Smooth muscle cell of the brain vasculature (primary cell): ENCODE measurements at places on chromosomes 11 and 22.

DNA sequence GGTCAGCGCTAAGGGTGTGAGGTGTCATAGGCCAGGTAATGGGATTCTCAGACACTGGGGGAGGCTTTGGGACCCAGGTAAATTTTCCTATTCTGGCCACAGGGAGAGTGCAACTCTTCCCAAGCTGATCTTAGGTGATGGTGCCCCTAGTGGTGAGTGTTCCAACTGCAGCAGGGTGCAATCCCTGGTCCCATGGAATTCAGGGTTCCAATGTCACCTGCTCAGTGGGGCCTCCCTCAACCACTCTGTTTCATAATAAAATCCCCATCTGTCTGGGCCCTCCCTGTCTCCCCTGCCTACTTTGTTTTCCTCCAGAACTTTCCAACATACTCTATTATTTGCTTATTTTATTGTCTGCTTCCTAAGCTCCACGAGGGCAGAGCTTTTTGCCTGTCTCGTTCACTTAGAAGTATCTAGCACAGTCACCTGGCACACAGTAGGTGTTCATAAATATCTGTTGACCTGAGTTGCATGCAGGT is 2.9 kb upstream of the SGSM1 start:
- peak; percentile 7 for DNase-seq

DNA sequence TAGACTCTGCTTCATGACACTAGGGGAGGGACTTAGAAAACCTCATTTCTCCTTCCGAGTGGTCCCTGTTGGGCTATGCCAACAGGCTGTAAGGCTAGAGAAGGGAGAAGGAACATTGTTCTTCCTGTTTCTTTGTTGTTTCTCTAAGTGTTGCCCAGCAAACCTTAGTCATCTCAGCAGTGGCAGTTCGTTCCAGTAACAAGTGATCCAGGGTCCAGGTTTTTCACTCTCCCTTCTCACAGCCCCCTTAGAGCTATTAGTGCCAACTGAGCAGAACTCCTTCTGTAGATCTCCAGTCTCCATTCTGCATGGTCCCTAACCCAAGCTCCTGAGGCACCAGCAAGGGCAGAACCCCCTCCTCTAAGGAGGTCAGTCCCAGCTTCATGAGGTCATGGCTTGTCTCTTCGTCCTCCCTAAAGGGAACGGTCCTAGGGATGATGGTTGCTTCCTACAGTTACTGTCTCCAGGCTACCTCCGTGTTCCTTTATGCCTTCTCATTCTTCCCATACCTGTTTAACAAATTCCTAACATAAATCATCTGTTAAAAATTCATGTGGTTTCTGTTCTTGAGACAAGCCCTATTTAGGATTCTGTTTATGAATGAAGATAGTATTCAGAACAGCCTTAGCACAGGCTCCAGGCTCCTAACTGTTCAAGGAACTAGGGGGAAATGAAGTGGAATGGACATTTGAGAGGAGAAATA is 168.6 kb upstream of the UBASH3B start:
- no peak for DNase-seq

DNA sequence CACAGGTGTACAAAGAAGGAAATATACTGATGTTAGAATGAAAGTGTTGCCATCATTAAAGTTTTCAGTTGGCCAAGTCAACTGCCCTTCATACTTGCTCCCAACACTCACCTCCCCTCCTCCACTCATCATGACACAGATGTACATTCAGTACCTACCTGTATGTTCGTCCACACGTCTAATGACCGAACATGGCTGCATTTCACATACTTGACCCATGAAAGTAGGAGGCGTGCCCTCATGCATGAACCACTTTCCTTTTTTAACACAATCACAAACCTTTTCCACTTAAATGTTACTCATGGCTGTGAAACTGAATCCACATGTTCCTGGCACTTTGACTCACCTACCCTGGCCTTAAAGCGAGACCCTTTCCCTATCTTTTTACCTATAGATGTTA is 3.2 kb upstream of the BUD13 start:
- no peak for DNase-seq

- DNase-seq = no peak
These were observed 7.6 kb upstream of the GALR3 start for GRCh38 chr22:37815593-37815992.

- no peak for DNase-seq
These were observed 3.4 kb downstream of the KIAA0930 start for GRCh38 chr22:45237065-45237990.

- DNase-seq = no peak
These were observed 3.8 kb downstream of the FJX1 start for GRCh38 chr11:35622070-35622469.

DNA sequence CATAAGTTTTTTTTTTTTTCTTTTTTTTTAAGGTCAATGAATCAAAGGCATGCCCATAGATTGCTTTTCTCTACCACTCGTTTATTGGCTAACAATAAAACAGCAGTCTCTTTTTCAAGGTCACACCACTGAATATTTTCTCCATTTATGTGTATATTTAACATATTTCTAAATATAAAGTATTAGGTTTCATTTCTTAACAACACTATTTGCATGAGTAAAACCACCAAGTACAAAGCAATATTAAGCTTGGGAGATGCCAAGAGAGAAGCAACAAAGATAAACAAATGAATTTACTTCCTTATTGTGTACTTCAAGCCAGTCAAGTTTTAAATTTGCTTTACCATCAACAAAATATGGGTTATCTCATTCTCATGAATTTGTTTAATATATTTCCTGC is 708.9 kb upstream of the CCDC179 start:
- no peak for DNase-seq

- no peak for DNase-seq
These were observed 196.9 kb downstream of the CSNK2A3 start for GRCh38 chr11:11155962-11156815.

DNA sequence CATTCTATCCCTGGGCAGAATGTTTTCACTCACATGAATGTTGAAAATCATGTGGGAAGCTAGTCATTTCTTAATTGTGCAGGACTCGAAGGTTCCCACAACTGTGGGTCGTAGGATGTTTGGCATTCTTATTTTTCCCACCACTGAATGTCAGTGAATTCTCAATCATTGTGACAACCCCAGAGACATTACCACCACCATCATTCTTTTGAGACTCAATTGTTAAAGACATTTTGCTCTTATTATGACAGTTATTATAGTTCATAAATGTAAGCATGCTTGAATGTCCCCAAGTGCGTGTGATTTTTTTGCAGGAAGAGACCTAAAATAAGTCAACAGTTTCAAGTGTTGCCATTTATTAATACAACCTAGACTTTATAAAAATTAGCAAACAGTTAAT is 19.0 kb downstream of the PACS1 start:
- no peak for DNase-seq

GRCh38 chr11:2156416-2157182 is 4.4 kb downstream of the INS start:
- no peak for DNase-seq

DNA sequence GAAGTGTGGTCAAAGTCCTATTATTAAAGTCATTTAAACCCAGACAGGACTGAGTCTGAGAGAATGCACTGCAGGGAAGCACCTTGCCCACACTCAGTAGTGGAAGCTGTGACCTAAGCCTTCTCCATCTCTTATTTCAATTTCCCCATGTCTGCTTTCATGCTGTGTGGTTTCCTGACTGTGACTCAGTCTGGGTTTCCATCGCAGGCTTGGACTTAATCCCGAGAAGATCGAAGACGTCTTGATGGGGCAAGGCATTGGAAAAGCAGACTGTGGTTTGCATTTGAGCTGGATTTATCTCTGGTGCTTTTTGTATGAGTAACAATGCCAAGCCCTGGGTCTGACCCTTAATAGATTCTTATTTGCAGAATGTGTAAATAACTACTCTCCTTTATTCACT is 238.9 kb downstream of the NTM start:
- DNase-seq = peak; percentile 36

GRCh38 chr11:47538741-47539565 is 14.0 kb downstream of the CELF1 start:
- no peak for DNase-seq

DNA sequence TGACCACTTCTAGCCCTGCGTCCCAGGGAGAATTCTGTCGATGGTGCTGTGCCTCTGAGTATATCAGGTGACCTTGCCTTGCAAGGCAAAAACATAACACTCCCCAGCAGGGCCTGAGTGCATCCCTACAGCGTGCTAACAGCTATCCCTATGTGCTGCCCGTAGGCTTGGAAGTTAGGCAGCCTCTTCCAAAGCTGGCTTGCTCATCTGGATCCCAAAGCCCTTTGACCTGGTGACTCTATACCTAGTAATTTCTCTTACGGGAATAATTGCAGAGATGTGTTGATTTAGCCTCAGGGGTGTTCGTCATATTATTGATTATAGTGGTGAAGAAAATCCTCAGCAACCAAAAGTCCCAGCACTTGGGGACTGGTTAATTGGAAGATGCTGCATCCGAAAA is 32.6 kb upstream of the CRYBB3 start:
- DNase-seq = no peak

GRCh38 chr11:130600616-130601015 is 152.2 kb downstream of the ADAMTS15 start:
- DNase-seq = no peak

GRCh38 chr22:20178915-20179227 is 28.0 kb upstream of the CCDC188 start:
- DNase-seq = no peak

DNA sequence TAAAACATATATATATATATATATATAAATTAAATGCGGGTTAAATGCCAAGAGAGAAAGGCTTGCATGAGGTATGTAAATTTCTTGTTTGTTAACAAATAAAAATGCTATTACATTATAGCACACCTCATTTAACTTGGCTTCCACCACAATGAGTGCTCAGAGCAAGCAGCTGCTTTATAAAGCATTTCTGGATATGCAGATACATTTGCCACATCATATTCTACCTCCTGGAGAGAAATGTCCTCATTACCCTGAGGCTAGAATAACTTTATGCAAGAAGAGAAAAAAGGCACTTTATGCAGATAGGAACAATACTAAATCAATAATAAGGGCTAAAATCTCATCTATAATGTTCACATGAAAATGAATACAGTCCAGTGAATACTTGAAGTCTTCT is 181.7 kb upstream of the CCDC90B start:
- DNase-seq = no peak

DNA sequence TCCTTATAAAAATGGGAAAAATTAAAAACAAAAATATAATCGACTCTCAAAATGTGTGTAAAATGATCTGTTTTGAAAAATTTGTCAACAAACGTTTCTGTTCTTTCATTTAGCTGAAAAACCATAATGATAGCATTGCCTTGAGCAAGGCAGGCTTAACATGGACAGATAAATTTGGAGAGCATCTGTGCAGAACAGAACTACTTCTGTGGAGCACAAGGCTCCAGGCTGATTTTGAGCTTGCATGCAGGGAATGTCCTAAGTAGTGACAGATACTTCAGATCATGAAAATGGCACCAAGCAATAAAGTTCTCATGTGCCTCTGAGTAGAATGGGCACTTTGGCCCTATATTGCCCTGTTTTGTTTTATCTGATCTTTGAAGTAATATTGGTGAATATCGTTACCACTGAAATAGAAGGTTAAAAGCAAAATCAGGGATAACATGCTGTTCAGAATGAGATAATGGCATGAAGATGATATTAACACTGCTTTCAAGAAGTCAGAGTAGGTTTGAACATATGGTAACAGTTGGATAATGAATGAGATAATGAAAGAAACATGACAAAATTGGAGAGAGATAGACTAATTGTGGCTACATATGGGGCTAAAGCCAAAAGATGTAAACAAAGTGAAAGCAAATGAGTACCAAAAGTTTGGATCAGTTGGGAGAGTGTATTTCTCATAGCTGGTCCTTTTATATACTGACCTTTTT is 730.5 kb upstream of the CCDC179 start:
- no peak for DNase-seq

- no peak for DNase-seq
These were observed 14.6 kb downstream of the B3GAT1 start for GRCh38 chr11:134397304-134398078.

- DNase-seq = no peak
These were observed 5.1 kb upstream of the FBLN1 start for GRCh38 chr22:45497351-45498145.

DNA sequence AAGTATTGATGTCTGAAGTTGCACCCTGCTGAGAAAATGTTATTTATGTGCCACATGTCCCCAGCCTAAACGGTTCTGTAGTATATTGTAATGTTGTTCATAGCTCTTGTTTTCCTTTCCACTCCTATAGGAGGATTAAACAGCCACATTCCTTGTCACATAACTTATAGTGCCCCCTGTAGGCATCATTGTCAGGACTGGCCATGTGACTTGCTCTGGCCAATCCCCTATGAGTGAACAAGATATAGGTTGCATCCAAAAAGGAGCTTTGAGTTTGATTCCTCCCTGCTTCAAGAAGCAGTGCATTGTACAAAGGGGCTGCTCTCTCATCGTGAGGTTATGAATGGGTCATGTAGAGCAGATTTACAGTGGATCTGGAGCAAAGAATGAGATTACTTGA is 717.6 kb upstream of the ANO5 start:
- DNase-seq = no peak

DNA sequence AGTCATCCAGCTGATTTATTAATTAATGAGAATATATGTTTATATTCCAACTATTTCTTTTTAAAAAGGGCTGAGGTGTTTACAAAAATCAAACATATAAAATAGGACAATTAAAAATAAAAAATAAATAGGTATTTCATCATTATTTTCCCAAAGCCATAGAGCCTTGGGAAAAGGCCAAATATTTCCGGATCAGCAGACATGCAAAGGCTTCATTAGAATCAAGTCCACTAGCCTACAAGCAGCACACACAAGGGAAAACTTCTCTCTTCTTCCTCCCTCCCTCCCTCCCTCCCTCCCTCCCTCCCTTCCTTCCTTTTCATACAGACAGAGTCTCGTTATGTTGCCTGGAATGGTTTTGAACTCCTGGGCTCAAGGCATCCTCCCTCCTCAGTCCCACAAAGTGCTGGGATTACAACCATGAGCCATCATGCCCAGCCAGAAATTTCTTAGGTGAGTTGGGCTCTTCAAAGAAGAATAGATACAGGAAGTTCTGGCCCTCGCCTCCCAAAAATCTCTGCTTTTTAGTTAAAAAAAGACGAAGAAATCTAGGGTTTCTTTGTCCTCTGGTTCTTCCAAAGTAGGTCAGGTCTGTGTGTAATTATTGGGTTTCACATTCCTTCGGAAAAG is 121.2 kb downstream of the SIK3 start:
- DNase-seq = no peak

- DNase-seq = no peak
These were observed 8.0 kb upstream of the NAALADL1 start for GRCh38 chr11:65066315-65066714.

- DNase-seq = no peak
These were observed 181.6 kb upstream of the POU2AF2 start for GRCh38 chr11:111063726-111064517.

- DNase-seq = no peak
These were observed 22.4 kb downstream of the LRRC4C start for GRCh38 chr11:41437006-41437490.

GRCh38 chr22:34395370-34395769 is 475.1 kb upstream of the LARGE1 start:
- DNase-seq = no peak

DNA sequence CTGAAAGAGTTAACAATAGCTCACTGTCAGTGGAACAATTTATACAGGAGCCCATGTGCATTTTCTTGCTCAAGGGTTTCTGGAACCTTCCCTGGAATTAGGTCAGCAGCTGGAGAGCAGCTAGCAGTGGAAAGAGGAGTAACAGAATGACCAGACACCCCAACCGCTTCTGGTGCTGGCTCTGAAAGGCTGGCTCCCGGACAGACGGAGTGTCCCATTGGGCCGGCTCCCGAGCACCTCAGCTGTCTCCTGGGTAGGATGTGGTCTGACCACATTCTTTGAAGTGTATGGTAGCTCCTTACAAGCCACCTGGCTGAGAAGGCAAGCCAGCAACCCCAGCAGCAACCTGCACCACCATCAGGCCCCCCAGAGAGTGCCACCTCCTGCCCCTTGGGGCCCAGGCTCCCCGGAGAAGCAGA is 44.7 kb downstream of the ABTB2 start:
- DNase-seq = no peak
